ENCODE measurements at places on chromosomes 13 and 19.

DNA sequence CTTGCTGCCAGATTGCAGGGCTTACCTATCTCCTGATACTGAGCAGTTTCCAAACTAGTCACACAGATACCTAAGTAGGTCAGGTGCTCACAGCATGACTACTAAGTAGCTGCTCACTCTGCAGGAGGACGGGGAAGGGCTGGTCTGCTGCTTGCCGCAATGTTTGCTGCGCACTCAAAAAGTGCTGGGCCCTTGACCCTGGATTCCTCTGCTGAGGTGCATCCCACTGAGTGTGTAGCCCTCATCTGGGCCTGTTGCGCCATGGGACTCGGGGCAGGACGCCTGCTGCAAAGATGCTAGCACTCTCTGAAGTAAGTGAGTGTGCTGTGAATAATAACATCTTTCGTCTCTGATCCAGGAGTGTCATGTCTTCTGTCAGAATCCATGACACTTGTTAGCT is 59.2 kb upstream of the MEDAG start:
- DNase-seq = no peak

GRCh38 chr19:36207605-36208252 is 6.7 kb downstream of the ZNF565 start:
- DNase-seq = no peak

GRCh38 chr13:111626371-111627305 is 306.2 kb downstream of the TEX29 start:
- no peak for DNase-seq

DNA sequence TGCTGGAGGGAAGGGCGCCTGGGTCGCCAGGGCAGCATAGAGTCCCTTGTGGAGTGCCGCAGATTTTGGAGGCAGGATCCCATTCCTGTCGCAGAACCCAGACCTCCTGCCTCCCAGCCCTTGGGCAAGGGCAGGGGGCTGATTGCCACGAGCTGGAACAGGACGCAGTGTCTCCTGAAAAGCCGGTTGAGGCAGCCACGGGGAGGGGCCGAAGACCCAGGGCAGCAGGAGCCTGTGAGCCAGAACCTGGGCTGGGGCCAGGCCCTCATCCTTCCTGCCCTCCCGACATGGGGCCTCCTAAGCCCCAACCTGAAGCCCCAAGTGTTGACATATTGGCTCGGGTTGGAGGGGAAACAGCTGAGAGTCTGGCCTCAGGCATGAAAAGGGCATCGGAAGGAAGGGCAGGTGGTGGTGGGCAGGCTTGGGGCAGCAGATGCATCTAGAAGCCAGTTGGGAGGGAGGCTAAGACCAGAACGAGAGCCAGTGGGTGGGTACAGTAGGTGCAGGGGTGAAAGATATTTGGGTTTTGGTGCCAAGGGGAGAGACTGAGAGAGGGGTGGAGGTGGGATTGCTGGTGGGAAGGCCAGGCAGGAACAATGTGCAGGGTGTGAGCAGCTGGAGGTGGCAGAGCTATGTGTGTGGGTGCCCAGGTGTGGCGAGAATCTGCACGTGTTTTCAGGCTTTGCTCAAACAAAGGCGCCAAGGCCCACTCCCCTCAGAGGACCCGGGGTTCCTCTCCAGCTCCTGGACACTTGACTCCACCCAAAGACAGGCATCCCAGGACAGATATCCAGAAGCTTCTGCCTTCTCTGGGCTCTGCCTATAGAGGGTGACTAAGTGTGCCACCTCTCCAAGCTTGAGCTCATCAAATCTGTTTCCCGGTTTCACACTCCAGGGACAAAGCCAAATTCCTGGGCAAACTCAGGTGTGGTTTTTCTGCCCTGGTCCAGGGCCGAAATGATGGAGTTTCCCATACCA is 1.4 kb upstream of the SBSN start:
- no peak for DNase-seq

DNA sequence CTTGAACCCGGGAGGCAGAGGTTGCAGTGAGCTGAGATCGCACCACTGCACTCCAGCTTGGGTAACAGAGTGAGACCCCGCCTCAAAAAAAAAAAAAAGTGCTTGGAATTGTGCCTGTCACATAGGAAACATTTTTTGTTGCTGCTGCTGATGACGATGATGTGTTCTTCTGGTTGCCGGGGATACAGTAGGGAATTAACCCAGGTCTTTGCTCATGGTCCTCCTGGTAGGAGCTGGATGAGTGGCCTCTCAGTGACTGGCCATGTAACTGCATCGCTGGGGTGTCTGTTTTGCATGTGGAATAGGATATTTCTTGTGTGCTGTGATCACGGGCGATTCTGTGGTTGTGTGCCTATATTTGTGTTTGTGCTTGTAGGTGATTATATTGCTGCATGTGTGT is 4.7 kb upstream of the CNFN start:
- no peak for DNase-seq

DNA sequence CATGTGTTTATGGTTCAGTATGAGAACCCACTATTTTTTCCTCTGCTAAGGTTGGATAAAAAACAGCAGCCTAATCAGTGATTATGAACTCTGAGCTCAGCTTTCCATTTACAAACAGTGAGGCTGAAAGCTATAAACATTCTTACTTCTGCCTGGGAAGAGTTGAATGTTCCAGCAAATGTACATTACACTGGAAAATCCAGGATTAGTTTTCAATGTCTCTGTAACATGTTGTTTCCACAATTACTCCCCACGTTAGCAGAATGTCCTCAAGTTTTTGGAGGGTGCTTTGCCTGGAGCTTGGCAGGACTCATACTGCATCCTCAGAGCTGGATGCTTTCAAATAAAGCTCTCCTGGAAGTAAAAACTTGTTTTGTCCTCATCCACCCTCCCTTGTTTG is 150.4 kb downstream of the POSTN start:
- DNase-seq = no peak

Data from NT2/D1 (cell line).